Osteocyte (in vitro differentiated cells): ENCODE measurements at places on chromosomes 16 and 17. TPM values are rescaled to one million over a fixed set of nuclear protein-coding genes. Genes with fewer than 3 reads are reported as not detected.

The SOX15 gene
- total RNA-seq: 0.78 TPM in 2 replicates

GRCh38 chr16:1184156-1184868 lies 31.4 kb downstream of the CACNA1H start:
- peak overlapping the region; percentile 69 for H3K27ac ChIP-seq
- H3K27me3 ChIP-seq: no peaks in the 10 kb centered on the region
- H3K4me1 ChIP-seq: peaks cover 28% of the 10 kb centered on the region
- H3K36me3 ChIP-seq: no peaks in the 10 kb centered on the region

The TMIGD1 gene
- not detected in 2 replicates for total RNA-seq

The EPX gene
- not detected in 2 replicates for total RNA-seq

DNA sequence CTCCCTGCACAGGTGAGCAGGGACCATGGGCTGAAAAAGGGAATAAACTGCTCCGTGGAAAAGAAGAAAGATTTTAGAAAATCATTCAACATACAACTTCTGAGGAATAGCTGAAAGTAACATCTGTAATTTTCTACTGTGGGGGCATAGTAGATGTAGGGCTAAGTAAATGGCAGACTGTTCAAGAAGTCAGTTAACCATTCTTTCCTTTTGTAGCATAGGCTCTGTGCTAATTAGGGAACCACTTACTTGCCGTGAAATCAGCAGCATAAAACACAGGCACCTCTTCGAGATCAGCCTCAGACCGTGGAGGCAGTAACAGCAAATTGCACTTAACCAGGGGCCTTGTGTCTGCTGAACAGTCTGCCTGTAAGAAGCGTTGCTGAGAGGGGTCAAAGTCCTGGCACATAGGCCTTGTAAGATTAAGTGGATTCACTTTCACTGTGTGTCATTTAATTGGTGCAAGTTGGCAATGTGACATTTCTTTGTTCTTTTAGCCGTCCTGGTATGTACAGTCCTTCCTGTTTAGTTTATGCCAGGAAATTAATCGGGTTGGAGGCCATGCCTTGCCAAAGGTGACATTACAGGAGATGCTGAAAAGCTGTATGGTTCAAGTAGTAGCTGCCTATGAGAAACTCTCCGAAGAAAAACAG lies 10.4 kb downstream of the COG1 start:
- no peak for DNase-seq
- no peak overlapping the region for H3K27ac ChIP-seq
- no peaks in the 10 kb centered on the region for H3K4me1 ChIP-seq

The PKMYT1 gene
- 10.4 and 14.0 TPM in 2 replicates for total RNA-seq

GRCh38 chr17:28763804-28764266 lies 20.0 kb downstream of the TRAF4 start:
- peak overlapping the region; percentile 36 for H3K27ac ChIP-seq
- no peaks in the 10 kb centered on the region for H3K27me3 ChIP-seq
- H3K36me3 ChIP-seq: peaks cover 5% of the 10 kb centered on the region
- no peak for DNase-seq
- H3K4me3 ChIP-seq: no peak overlapping the region

The GRAP gene
- not detected in 2 replicates for total RNA-seq

The KRT16 gene
- 1.3 and 1.4 TPM in 2 replicates for total RNA-seq

The LITAFD gene
- total RNA-seq: not detected in 2 replicates

DNA sequence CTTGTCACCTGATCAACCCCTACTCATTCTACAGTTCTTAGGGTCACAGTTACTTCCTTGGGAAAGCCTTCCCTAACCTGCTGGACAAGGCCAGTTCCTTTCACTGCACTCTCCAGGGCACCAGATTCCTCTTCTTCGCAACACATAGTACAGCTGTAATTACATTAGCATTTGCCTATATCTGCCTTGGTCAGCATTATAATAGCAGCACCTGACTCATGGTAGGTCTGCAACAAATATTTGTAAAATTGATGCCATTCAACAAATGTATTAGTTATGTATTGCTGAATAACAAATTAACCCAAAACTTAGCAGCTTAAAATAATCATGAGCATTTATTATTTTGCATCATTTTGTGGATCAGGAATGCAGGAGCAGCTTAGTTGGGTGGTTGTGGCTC lies 193.0 kb downstream of the IRX5 start:
- DNase-seq: no peak
- no peaks in the 10 kb centered on the region for H3K27me3 ChIP-seq
- H3K36me3 ChIP-seq: no peaks in the 10 kb centered on the region
- no peak overlapping the region for H3K27ac ChIP-seq

The EDC4 gene
- total RNA-seq: 68.2 and 75.4 TPM in 2 replicates

The ITGA2B gene
- 0.81 and 0.86 TPM in 2 replicates for total RNA-seq

The RPUSD1 gene
- 20.8 and 24.3 TPM in 2 replicates for total RNA-seq

The SMARCD2 gene
- total RNA-seq: 42.6 and 44.7 TPM in 2 replicates

DNA sequence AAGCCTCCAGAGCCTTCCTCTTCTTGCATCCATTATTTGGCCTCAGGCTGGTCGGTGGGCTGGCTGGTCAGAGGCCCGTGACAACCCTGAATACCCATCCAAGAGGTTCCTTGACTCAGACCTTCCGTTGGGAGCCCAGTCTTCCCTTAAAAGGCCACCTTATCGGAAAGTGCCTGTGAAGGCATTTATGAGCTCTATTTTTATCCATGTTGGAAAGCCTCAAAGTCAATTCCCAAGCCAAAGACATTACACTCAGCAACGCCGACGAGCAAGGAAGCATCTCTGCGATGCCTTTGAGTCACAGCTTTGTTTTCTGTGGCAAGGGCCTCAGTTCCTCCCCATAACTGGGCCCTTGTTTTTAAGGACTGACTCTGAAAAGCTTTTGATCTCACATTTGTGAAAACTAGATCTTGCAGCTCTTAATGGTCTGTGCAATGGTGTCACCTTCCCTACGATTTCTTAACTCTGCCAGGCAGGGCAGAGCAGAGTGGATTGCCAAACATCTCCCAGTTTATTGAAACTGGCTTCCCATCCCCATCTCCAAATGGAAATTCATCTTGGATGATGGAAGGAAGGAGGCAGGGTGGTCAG lies 13.3 kb upstream of the SPOP start:
- DNase-seq: no peak
- no peaks in the 10 kb centered on the region for H3K27me3 ChIP-seq
- no peaks in the 10 kb centered on the region for H3K36me3 ChIP-seq
- peaks cover 16% of the 10 kb centered on the region for H3K4me1 ChIP-seq

DNA sequence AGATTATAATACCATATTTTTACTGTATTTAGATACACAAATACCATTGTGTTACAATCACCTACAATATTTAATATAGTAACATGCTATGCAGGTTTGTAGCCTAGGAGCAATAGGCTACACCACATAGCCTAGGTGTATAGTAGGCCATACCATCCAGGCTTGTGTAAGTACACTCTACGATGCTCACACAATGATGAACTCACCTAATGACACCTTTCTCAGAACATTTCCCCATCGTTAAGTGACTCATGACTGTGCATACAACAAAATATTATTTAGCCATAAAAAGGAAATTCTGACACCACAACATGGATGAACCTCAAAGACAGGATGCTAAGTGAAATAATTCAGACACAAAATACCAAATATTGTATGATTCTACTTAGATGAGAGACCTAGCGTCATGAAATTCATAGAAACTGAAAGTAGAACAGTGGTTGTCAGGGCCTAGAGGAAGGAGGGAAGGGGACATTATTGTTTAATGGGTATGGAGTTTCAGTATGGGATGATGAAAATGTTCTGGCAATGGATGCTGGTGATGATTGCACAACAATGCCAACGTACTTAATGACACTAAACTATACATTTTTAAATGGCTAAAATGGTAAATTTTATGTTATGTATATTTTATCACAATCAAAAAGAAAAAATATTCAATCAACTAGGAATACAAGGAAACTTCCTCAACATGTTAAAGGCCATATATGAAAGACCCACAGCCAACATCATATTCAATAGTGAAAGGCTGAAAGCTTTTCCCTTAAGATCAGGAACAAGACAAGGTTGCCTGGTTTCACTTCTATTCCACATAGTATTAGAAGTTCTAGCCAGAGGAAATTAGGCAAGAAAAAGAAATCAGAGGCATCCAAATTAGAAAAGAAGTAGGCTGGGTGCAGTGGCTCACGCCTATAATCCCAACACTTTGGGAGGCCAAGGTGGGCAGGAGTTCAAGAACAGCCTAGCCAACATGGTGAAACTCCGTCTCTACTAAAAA lies 5.9 kb upstream of the C16orf87 start:
- no peaks in the 10 kb centered on the region for H3K4me1 ChIP-seq
- H3K36me3 ChIP-seq: no peaks in the 10 kb centered on the region
- H3K27ac ChIP-seq: no peak overlapping the region
- H3K27me3 ChIP-seq: peaks cover 30% of the 10 kb centered on the region
- no peak overlapping the region for H3K4me3 ChIP-seq

DNA sequence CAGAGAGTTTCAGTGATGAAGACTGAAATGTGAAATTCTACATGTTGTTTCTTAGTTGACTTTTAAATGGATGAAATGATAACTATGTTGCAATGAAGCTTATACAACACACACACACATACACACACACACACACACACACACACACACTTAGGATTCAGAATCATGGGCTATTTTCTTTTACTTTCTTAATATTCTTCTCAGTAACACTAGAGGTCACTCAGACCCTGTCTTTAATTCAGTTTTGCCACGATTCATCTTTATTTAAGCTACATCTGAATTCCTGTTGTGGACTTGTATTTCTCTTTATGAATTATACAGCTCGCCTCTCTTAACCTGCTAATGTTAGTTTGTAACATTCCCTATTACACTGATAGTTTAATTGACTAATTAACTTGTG lies 109.6 kb upstream of the GOT2 start:
- peaks cover 11% of the 10 kb centered on the region for H3K4me1 ChIP-seq
- H3K4me3 ChIP-seq: no peak overlapping the region
- DNase-seq: no peak
- H3K36me3 ChIP-seq: no peaks in the 10 kb centered on the region
- peaks cover 6% of the 10 kb centered on the region for H3K27me3 ChIP-seq

- H3K4me1 ChIP-seq: peaks cover 5% of the 10 kb centered on the region
- H3K36me3 ChIP-seq: peaks cover 20% of the 10 kb centered on the region
- no peak overlapping the region for H3K27ac ChIP-seq
- DNase-seq: no peak
- no peak overlapping the region for H3K4me3 ChIP-seq
- H3K27me3 ChIP-seq: no peaks in the 10 kb centered on the region
Observed at GRCh38 chr17:46727572-46728348, 90.7 kb downstream of the WNT3 start.

DNA sequence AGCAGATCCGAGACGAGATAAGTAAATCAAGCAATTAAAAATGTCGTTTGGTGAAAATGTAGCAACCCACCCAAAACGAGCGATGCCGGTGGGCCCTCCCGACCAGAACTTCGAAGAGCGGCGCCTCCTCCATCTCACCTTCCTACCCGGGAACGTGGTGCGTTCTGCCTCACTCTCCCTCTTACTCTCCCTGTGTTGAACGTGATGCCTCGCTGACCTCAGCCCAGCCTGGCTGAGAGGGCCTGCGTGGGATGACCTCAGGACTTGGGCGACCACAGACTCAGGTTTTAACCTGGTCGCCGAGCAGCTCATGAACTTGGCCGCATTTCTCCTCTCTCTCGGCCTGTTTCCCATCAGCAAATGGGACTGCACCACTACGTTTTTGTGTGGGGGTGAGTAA lies 69.7 kb upstream of the RPL38 start:
- no peak for DNase-seq
- no peak overlapping the region for H3K27ac ChIP-seq
- H3K27me3 ChIP-seq: peaks cover 8% of the 10 kb centered on the region
- H3K36me3 ChIP-seq: no peaks in the 10 kb centered on the region

DNA sequence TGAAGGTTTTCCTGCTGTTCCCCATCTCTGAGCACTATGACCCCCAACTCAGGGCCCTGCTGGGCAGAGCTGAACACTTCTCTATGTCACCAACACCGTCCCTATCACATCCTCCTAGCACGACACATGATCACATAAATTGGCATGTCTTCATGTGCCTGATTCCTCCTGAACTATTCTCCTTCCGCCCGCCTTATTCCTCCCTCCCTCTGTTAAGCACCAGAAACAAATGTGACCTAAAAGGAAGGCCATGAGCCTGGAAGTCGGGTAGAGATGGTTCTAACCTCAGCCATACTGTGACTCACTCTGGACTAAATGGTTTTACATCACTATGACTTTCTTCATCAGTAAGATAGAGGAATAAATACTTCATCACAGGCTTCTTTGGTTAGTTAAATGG lies 80.8 kb upstream of the DYNLRB2 start:
- no peak overlapping the region for H3K4me3 ChIP-seq
- H3K36me3 ChIP-seq: no peaks in the 10 kb centered on the region
- peaks cover 8% of the 10 kb centered on the region for H3K4me1 ChIP-seq
- no peak overlapping the region for H3K27ac ChIP-seq
- H3K27me3 ChIP-seq: no peaks in the 10 kb centered on the region

GRCh38 chr17:3602499-3602898 lies 6.7 kb downstream of the TRPV1 start:
- H3K4me1 ChIP-seq: no peaks in the 10 kb centered on the region
- no peak overlapping the region for H3K4me3 ChIP-seq
- DNase-seq: no peak
- H3K36me3 ChIP-seq: peaks cover 4% of the 10 kb centered on the region
- no peak overlapping the region for H3K27ac ChIP-seq

GRCh38 chr17:63309021-63309420 lies 137.1 kb downstream of the CYB561 start:
- no peak overlapping the region for H3K4me3 ChIP-seq
- H3K27ac ChIP-seq: no peak overlapping the region
- H3K4me1 ChIP-seq: peaks cover 10% of the 10 kb centered on the region

The TLCD3B gene
- total RNA-seq: 0.32 and 0.52 TPM in 2 replicates

The KRT9 gene
- 0.30 TPM in 1 of 2 replicates, not detected in the other for total RNA-seq

The VASN gene
- 62.7 and 63.1 TPM in 2 replicates for total RNA-seq

The RAC3 gene
- total RNA-seq: 19.4 and 21.8 TPM in 2 replicates

DNA sequence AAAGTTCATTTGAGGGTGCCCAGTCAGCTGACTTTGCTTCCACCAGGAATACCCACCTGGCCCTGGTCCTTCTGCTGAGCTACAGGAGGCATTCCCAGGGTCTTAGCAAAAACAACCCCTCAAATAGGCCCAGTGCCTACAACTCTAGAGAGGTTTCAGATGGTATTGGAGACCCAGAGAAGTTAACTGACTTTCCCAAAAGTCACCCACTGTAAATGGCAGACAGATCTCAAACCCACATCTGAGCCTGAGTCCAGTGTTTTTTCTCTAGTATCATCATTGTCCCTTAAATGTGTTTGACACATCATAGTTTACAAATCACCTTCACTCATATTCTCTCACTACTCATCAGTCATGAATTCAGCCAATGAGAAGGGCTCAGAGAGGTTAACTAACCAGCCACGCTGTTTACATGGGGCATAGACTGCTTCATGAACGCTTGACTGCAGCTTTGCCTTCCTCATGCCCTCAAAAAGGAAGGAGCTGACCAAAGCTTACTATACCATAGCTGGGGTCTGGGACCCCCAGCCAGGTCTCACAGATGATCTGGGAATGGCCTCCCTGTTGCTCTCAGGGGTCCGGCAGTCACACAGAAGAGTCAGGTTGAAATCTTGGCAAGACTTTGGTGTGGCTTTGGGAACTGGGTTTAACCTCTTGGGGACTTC lies 3.7 kb downstream of the PHOSPHO1 start:
- no peak overlapping the region for H3K27ac ChIP-seq
- no peak for DNase-seq
- H3K36me3 ChIP-seq: no peaks in the 10 kb centered on the region
- peaks cover 21% of the 10 kb centered on the region for H3K4me1 ChIP-seq
- H3K27me3 ChIP-seq: peaks cover 70% of the 10 kb centered on the region
- H3K4me3 ChIP-seq: no peak overlapping the region

The TMEM98 gene
- 92.7 and 97.6 TPM in 2 replicates for total RNA-seq
